Activated gamma-delta T cell treated with Interleukin-2 at 50 U/mL for 16 hours (primary cell): ENCODE measurements at places on chromosomes 4 and X.

DNA sequence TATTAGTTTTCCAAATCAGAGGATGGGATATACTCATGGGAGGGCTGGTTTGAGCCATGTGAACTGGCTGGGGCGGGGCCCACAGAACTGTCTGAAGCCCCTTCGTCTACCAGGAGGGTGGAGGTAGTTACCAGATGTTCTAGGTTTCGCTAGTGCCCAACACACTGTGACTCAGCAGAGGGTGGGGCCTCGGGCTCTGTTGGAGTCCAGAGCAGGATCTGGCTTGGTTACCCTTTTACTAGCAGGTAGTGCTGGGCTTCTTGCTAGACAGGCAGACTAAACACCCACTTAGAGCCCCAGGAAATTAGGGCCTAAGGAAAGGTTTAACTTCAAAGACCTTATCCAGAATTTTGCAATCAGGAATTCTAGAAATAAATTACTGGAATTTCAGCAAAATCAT is 56.2 kb upstream of the CHRDL1 start:
- no peak for DNase-seq

- DNase-seq: no peak
Observed at GRCh38 chrX:115535844-115536243, 25.1 kb upstream of the PLS3 start.

- no peak for DNase-seq
Observed at GRCh38 chrX:13511241-13511943, 58.0 kb upstream of the EGFL6 start.

DNA sequence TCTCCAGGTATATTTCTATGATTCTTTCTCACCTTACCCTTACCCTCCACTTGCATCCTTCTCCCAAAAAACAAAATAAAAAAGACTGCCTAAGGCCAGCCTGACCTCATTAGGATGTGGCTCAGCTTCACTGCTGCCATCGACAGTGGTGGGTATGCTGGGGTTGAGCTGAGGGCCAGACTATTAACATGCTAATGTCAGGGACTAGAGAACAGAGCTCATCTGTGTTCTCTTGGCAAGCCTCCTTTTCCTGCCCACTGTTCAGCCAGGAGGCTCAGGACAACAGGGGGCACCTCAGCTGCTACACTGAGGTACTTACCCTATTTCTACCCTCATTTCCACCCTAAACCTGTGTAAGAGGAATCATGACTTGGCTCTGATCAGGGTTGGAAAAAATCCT is 59.3 kb downstream of the MSN start:
- DNase-seq: no peak

- DNase-seq: no peak
Observed at GRCh38 chr4:67292636-67293035, 252.7 kb downstream of the CENPC start.

DNA sequence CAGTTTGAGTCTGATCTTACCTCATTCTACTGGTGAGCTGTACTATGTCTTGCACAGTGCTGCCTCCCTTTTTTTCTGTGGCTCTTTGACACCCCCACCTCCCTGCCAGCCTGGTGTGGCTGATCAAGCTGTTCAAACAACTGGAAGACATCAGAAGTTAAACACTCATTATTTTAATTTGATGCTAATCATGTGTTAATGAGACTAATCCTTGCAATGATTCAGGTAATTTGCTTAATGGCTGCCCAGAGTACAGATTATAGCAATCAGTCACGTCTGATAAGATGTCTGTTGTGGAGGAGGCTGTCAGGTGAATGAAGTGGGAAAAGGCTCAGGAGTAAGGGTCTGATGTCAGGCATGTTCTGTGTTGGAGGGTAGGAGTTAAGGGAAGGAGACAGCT is 87.4 kb upstream of the GK2 start:
- DNase-seq: no peak

GRCh38 chrX:50942471-50942870 is 31.9 kb downstream of the BMP15 start:
- no peak for DNase-seq

- no peak for DNase-seq
Observed at GRCh38 chrX:40570346-40571093, 10.2 kb upstream of the ATP6AP2 start.
